Stimulated activated CD4-positive, alpha-beta T cell treated with anti-CD3 and anti-CD28 coated beads, Interleukin-2, amount 100 ng/mL, for 48 hours (primary cell): ENCODE measurements at places on chromosomes 11 and 22.
A peak's percentile ranks its signal among the peaks of the same experiment; 100 is the strongest.

- no peak for DNase-seq
Observed at GRCh38 chr11:125102510-125102909, 8.9 kb downstream of the TMEM218 start.

GRCh38 chr11:46020084-46020599, 97.7 kb downstream of the LARGE2 start:
- no peak for DNase-seq

GRCh38 chr22:35056486-35056885, 9.5 kb upstream of the ISX start:
- no peak for DNase-seq

DNA sequence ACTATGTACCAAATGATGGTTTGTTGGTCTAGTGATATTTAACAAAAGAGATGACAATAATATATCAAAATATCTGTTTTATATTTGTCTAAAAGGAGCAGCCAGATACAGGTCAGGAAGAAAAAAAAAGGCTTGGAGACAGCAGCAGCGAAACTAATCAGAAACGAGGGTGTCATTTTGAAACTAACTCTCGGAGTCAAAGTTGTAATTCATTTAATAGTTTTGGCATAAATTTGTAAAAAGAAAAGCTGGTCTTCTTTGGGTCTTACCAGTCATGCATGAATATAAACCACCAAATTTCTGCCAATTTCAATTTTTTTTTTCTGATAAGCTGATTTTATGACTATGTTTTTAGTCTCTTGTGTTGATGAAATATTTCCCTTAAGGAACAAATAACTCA, 25.5 kb downstream of the NPAT start:
- no peak for DNase-seq

DNA sequence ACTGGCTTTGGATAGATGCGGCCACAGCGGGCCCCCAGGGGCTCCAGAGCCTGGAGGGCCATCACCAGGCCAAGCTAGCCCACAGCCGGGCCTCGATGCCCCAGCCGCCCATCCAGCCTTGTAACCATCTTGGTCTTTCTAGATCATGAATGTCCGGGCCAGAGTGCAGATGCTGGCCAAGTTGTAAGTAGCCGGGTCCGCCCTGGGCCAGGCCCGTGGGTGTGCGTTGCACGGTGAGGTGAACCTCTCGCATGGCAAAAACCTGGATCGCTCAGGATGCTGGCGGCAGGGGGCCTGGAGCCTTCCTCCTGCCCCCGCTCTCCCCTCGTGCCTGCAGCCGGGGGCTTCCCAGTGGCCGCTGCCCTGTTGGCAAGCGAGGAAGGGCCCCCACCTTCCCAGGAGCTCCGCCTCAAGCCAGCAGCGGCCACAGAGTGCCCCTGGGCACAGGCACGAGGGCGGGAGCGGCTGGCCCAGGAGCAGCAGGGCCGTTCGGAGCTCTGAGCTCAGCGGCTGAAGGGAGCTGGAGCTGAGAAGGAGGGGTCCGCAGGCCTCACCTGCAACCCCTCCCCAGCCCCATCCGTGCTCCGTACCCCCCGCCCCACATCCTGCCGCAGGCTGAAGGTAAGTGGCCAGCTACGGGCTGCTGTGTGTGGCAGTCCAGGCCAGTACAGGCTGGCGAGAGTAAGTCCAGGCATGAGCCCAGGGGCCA, 10.9 kb upstream of the MRPL23 start:
- DNase-seq, result no peak

DNA sequence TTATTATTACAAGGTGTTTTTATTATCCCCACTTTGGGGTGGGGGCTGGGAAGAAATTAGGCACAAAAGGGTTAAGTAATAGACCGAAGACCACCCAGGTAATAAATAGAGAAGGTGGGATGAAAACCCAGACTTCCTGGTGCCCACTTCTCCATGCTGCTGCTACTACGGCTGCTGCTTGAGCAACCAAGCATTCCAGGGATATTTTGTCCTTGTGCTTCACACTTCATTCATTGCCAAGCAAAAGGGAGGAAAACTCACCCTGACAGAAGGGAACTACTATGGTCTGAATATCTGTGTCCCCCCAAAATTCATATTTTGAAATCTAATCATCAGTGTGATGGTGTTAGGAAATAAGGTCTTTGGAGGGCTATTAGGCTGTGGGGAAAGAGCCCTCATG, 470.9 kb upstream of the API5 start:
- DNase-seq, result no peak

DNA sequence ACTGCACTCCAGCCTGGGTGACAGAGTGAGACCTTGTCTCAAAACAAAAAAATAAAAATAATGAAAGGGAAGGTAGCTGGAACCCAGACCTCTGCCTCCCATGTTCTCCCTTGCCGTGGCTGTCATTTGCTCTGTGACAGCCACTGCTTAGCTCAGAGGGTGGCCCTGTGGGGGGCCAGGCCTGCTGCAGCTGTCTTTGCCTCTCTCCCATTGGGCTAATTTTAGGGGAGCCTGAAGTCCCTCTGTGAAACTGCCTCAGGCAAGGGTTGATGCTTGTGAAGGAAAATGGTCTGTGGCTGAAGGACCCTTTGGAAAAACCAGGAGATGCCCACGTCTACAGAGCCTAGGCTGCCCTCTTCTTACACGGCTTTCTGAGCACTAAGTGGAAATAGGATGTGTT, 42.9 kb downstream of the C11orf91 start:
- DNase-seq, result no peak

- no peak for DNase-seq
Observed at GRCh38 chr11:23288003-23288783, 427.9 kb upstream of the CCDC179 start.

- no peak for DNase-seq
Observed at GRCh38 chr22:47388331-47388730, 625.9 kb downstream of the TBC1D22A start.

- DNase-seq, result peak; percentile 19
Observed at GRCh38 chr11:112219476-112220232, 6.6 kb upstream of the PTS start.

- no peak for DNase-seq
Observed at GRCh38 chr11:29773656-29774264, 243.1 kb downstream of the KCNA4 start.

DNA sequence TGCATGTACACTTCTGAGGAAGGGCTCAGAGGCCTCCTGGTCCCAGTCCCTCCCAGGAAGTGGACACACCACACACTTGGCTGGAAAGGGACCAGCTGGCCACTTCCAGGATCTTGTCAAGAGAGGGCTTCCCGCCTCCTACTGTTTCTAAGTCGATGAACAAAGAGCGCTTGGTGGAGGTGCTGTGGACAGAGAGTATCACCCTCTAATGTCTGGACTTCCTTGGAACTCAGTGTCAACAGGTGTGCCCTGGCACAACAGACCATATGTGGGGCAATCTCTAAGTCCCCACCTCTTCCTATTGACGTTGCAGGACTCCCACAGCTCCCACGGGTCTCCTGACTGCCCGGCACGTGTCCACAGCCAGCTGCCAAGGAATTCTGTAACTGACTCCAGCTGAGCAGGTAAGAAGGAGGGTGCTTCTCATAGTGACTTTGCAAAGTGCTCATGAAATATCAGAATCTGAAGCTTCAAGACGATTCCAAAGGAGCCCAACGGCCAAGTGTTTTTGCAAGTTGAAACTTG, 16.1 kb downstream of the POU2AF1 start:
- DNase-seq, result no peak

DNA sequence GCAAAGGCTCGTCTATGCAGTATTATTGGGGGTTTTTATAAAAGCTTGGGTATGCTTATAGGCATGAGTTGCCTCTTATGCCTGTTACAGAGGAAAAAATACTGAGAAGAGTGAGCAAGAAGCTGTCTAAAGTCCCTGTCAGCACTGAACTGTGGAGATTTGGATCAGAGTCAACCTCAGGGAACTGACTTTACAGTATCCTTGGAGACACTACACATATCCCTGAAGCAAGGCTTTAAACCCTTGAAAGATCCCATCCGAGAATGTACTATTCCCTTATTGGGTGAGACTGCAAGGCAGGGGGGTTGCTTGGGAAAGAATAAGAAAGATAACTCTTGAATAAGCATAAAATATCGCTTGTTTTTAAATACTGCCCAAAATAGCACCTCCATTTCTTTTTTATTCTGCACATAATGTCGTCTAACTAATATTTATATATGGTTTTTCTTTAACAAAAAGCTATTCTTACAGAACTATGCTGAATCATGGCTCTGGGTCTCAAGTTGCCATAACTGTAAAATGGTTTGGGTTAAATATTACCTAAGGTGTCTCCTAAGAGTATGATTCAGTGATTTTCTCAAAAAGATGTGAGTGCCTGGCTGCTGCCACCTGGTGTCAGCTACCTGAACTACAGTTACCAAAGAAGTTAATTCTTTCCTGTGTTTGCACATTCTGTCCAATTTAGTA, 1062.8 kb downstream of the DLG2 start:
- DNase-seq, result peak; percentile 23
